ENCODE measurements at places on chromosomes 7 and 10. TPM values are rescaled to one million over a fixed set of nuclear protein-coding genes. Genes with fewer than 3 reads are reported as not detected.

NKX1-2 gene
- not detected for total RNA-seq

CHST3 gene
- 49.4 TPM for total RNA-seq

REEP3 gene
- total RNA-seq, result 85.4 TPM

HKDC1 gene
- total RNA-seq, result 6.8 TPM

NRF1 gene
- total RNA-seq, result 14.6 TPM

Measured in smooth muscle cell of the pulmonary artery (primary cell).